ENCODE measurements at places on chromosomes 2 and 18.

- no peak for DNase-seq
Observed at GRCh38 chr2:201357221-201357620, at the start of gene FLACC1. Gene FLACC1 (minus strand): TSS chr2:201357345. CDS start chr2:201351404, 5,941 bp downstream.

DNA sequence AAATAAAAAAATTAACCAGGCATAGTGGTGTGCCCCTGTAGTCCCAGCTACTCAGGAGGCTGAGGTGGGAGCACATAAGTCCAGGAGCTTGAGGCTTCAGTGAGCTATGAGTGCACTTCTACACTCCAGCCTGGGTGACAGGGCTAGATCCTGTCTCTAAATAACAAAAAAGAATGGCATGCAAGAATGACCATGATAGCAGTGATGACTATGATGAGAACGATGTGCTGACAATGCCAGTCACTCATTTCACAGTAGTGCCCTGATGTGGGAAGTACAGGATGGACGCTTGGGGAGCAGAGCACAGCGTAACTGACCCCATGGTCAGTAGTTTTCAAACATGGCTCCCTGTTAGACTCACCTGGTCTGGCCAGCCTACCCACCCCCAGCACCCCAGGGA lies 139.1 kb downstream of the VAPA start:
- DNase-seq, result no peak

GRCh38 chr2:239942090-239942489 lies 83.1 kb downstream of the NDUFA10 start:
- DNase-seq, result no peak

DNA sequence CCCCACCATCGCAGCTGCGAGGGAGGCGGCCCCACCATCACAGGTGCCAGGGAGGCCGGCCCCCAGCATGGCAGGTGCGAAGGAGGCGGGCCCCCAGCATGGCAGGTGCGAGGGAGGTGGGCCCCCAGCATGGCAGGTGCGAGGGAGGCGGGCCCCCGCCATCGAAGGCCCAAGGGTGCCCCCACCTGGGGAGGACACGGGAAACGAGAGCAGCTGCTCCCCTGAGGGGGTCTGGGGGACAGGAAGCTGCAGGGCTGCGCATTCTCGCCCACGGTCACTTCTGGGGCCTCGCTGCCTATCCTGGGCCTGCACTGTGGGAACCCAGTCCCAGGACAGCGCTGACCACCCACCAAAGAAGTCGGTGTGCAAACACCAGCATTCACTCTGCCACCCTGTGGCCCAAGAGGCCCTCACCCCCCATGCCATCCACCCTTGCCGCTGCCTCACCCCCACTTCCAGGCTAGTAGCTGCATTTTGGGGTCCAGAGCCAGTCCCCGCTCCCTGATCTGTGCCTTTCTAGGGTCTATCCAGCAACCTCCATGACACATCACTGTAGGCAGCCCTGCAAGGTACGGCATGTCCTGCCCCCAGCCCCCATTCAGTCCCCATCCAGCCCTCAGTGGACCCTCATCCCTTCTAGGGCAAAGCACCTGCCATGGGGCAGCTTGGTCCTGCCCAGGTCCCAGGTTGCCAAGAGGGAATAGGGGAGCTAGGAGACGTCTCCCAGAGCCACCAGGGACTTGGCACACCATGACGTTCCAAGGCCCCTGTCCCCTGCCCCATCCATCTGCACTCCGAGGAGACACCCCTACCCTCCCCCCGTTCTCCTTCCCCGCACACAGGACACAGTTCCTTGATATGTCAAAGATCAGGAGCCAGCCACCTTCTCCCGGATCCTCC lies 24.0 kb upstream of the GPC1 start:
- no peak for DNase-seq

- no peak for DNase-seq
Observed at GRCh38 chr2:17540093-17540812, at the start of gene VSNL1. Gene VSNL1 (plus strand): TSS chr2:17540696. CDS start chr2:17592075, 51,379 bp downstream.

GRCh38 chr2:61926531-61927477 lies 21.3 kb downstream of the COMMD1 start:
- no peak for DNase-seq

DNA sequence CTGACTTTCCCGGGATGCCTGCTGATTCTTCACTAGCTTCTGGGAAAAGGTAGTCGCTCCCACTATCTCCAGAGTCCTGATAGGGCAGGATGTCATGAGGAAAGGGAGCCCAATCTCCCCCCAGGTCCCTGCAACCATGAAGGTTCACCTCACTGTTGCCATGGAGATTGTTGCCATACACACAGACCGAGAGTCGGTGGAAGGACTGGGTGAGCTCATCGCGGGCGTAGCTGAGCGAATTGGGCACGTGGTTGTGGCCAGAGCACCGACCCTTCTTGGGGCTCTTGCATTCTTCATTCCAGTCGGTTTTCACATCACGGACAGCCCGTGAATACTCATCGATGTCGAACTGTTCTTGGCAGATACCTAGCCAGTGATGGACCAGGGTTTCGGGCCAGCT lies 97.4 kb downstream of the MEP1B start:
- no peak for DNase-seq

GRCh38 chr2:96969321-96969720 lies 17.1 kb downstream of the FAM178B start:
- DNase-seq, result no peak

GRCh38 chr2:16125614-16126516 lies 185.5 kb downstream of the MYCN start:
- DNase-seq, result no peak

DNA sequence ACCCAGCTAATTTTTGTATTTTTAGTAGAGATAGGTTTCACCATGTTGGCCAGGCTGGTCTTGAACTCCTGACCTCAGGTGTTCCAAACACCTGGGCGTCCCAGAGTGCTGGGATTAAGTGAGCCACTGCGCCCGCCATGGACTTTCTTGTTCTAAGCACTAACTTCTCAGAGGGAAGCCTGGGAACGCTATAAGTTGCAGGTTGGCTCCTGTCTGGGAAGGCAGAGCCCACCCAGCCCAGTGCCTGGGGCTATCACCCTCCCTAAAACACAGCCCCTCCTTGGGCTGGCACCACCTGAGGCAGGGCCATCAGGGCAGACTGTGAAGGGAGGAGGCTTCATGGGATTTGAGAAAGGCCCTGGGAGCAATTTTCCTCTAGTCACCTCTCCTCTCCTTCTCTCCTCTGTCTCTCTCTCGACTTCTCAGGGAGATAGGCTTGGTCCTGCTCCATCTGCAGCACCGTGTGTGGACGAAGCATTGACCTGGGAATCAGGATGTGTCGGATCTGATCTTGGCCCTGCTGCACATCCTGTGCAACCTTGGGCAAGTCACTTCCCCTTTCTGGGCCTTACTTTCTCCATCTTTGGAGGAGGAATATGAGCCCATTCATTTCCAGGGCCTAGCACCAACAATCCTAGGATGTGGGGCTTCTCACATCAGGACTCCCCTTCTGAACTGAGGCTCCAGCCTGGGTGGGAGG lies 10.9 kb downstream of the PSD4 start:
- no peak for DNase-seq

GRCh38 chr2:76326636-76327035 lies 615.9 kb upstream of the GCFC2 start:
- no peak for DNase-seq

GRCh38 chr18:62609764-62610163 lies 86.9 kb downstream of the ZCCHC2 start:
- DNase-seq, result no peak

GRCh38 chr2:225056330-225057073 lies 14.2 kb upstream of the DOCK10 start:
- DNase-seq, result no peak

DNA sequence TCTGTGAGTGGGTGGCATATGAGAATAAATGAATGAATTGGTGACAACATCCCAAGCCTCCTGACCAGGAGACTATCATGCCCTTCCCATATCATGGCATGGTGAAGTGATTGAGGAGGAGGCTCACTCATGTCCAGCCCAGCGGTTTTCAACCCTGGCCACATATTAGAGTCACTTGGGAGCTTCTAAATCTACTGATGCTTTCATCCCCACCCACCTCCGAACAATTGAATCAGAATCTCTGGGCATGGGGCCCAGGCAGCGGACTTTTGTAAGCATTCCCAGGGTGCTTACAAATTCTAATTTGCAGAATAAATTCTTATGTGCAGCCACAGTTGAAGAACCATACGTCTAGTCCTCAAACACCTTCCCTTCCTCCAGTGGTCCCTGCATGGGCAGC lies 81.7 kb upstream of the SEC11C start:
- DNase-seq, result no peak

- DNase-seq, result no peak
Observed at GRCh38 chr2:222623756-222624309, 32.1 kb downstream of the FARSB start.

All from activated CD8-positive, alpha-beta memory T cell treated with anti-CD3 and anti-CD28 coated beads for 4 hours (primary cell).